C1 segment of cervical spinal cord (tissue), 14 donors: ENCODE measurements at places on chromosomes 11 and 22.

DNA sequence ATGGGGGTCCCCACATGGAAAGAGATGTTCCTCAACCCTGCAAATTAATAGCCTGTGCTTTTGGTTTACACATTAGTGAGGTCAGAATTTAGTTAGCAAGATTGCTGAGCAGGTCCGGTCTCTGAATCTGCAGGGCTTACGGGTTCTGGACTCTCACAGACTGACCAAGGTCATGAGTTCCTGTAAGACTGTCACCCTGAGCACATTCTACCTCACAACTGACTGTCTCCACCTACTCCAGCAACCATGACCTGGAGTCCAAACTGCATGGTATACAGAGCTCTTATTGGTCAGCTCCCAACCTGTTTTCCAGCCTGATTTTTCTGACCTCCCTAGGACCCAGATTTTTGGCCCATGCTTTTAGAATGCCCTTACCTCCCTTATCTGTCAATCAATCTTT, 28.2 kb downstream of the DKK3 start:
- DNase-seq: no peak

GRCh38 chr11:77196961-77197360, 68.9 kb downstream of the MYO7A start:
- no peak for DNase-seq

- DNase-seq: no peak
Measured at GRCh38 chr11:132655187-132655855, 877.0 kb downstream of the OPCML start.

GRCh38 chr11:78099666-78100065, 20.0 kb upstream of the NDUFC2 start:
- DNase-seq: no peak

GRCh38 chr11:134562196-134562595, 150.2 kb upstream of the B3GAT1 start:
- DNase-seq: no peak

DNA sequence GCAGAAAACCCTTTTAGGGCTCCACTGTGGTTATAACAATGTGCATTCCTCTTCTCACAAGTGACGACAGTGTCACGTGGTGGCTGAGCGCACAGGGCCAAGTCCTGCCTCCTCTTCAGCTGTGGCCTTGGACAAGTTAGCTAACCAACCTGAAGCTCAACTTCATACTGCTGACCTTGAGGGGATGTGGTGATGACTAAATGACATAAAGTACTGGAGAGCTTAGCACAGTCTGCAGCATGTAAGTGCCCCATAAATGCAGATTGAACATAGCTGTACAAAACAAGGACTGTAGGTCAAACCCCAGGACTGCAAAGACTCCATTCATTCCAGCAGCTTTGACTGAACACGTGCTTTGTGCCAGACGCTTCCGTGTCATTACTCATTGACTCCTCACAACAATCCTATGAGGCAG, 20.1 kb upstream of the MRGPRX2 start:
- DNase-seq: peak; percentile 4

- DNase-seq: no peak
Measured at GRCh38 chr11:12438291-12438690, 60.9 kb downstream of the PARVA start.

DNA sequence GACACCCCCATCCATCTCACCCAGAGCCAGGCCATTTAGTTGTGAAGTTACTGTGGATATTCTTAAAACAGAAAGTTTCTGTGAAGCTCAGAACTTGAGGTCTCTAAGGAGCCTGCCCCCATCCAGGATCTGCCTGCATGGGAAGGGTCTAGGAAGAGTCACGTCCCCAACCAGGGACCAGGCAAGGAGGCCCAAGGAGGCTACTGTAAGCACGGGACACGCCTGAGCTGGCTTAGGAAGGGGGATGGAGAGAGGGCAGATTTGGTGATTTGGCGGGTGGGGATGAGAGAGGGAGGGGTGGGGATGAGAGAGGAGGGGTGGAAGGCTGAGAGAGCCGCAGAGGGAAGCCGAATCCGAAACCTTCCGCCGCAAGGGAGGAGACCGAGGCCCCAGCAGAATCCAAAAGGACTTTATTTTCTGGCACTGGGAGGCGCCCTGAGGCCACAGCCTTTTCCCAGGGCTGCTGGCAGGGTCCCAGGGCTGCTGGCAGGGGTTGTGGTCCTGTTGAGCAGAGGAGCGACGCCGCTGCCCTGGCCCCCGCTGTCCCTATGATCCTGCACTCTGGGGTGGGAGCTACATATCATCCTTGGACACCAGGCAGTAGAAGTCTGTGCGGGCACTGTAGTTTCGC, 9.4 kb downstream of the SIGIRR start:
- DNase-seq: no peak
